Fibroblast of gingiva (primary cell): ENCODE measurements at places on chromosomes 12 and 14.

GRCh38 chr12:121579981-121580868, 598 bp downstream of the KDM2B start:
- peak; percentile 54 for DNase-seq

GRCh38 chr12:14290951-14291350, 74.5 kb upstream of the ATF7IP start:
- no peak for DNase-seq

GRCh38 chr12:42945927-42946326, 356.4 kb upstream of the PRICKLE1 start:
- no peak for DNase-seq

DNA sequence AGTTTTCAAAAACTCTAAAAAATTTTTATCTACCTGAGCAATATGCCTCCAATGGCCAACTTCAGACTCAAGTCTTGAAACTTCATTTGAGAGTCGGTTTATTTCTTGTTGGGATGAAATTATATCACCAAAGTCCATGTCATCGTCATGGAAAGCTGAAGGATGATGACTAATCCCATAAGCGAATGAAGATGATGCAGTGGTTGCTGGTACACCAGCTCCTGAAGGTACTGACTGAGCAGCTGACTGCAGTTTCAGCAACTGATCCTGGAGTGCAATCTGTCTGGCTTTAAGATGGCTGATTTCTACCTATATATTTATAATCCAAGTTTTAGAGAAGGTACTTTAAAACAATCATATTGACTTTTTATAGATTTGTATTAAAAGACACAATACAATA, 18.3 kb downstream of the TRIP11 start:
- no peak for DNase-seq

- peak; percentile 54 for DNase-seq
Measured at GRCh38 chr12:75585330-75585729, 73.9 kb upstream of the KRR1 start.

GRCh38 chr12:21528953-21529352, 2.9 kb downstream of the SPX start:
- DNase-seq: no peak

GRCh38 chr12:116133149-116133548, 144.3 kb downstream of the MED13L start:
- peak; percentile 31 for DNase-seq

DNA sequence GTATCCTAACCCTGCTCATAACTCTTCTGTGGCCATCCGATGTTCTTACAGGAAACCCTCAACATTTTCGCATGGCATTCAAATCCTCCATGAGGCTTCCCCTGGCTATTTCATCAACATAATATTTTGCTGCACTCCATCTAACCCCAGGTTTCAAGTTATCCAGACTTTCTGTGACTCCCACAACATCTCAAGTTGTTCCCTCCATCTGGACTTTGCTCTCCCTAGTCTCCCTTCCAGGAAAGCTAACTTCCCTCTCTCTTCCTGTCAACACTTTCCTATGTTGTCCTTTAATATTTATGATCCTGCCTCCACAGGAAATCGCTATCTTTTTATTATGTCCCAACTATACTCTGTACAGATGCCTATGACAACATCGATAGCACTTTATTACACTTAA, 146.1 kb downstream of the METTL25 start:
- DNase-seq: no peak

- DNase-seq: no peak
Measured at GRCh38 chr12:12646483-12647072, 34.9 kb downstream of the CREBL2 start.

DNA sequence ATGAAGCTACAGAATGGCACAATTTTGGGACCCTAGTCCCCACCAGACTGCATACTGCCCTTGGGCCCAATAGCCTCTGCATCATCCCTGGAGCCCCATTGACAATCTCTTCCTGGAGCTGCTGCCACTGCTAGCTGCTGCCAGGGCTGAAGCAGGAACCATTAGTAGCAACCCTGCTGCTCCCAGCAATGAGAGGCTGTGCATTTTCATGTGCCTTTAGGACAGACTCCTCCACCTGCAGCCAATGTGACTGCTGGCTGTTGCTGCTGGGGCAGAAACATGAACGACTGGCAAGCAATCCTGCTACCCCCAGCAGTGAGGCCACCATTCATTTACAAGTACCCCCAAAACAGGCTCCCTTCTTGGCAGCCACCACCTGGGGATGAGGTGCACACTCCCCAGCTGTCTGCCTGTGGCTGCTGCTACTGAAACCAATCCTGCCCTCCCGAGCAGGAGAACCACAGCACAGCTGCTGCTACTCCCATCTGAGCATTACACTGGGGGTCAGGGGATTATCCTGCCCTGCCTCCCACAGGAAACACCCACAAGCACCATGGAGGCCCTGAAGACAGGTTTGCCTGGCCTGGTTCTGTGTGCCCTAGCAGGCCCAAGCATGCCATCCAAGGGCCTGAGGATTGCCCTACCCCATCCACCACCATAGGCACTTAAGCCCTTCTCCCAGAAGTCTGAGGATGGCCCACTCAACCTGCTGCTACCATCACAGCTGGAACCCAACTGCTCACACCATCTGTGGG, 181.0 kb downstream of the MYRFL start:
- DNase-seq: no peak

- no peak for DNase-seq
Measured at GRCh38 chr12:129064209-129064855, 211.1 kb downstream of the GLT1D1 start.
